Activated naive CD4-positive, alpha-beta T cell (primary cell): ENCODE measurements at places on chromosomes 4 and X.

GRCh38 chr4:36494747-36495146 is 213.3 kb downstream of the DTHD1 start:
- no peak for DNase-seq

- DNase-seq: no peak
Observed at GRCh38 chr4:188596021-188596420, 456.8 kb downstream of the TRIML1 start.

- no peak for DNase-seq
Observed at GRCh38 chrX:109077788-109078187, 341.4 kb upstream of the IRS4 start.

DNA sequence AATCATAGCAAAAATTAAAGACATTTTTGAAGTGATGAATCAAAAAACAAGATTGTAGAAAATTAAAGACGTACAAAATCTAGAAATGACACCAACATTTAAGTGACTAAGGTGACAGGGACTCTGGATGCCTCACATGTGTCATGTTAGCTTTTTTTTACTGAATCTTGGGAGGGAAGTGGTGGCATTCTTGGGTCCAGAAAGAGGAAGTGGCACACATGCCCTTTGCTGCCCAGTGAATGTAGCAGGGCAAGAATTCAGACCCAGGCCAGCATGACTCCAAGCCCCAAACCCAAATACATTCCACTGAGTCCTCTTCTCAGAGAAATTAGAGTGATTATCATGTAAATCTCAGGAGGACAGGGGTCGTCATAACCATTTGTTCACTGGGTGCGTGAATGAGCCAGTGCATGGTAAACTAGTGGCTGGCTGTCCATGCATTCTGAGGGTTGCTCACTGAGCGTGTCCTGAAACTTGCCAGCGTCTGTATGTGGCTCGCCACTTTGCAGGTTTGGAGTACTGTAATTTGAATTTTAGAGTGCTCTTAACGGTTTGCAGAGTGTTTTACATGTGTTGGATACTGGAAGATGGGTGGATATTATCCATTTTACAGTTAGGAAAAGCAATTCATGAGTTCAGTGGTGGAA is 55.4 kb upstream of the TBC1D14 start:
- no peak for DNase-seq

GRCh38 chrX:155009994-155010472 is 12.5 kb downstream of the F8 start:
- no peak for DNase-seq

DNA sequence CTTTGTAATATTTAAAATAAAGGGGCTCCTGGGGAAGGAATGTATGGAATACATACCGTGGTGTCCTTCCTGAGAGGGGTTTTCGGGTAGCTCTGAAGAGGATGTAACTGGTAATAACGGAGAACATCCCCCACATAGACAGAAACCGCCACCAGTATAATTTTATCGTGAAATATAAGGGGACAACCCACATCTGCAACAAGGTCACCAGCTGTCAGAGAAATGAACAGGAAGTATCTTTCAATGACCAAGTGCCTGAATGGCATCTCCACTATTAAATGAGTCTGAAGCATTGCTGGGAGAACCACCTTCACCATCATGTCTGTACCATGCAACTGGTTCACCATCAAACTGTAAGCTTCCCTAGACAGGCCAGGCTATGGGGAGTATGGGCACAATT is 31.7 kb downstream of the RNF175 start:
- DNase-seq: no peak

DNA sequence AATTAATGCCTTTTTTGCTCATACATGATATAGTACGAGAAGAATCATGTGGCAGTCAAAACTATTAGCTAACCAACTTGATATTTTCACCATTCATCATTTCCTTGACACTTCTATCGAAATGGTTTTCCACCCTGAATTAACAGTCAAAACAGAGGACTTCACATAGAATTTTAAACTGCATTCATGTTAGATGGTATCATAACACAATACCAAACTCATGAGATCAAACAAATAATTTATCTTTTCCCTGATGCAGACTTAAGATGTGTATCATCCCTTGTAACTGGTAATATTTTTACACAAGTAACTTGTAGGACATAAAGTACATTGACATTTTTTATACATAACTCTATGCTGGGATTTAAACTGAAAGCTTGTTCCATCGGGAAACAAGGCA is 18.2 kb upstream of the ANTXR2 start:
- no peak for DNase-seq

- no peak for DNase-seq
Observed at GRCh38 chrX:37846141-37846540, 1.2 kb downstream of the DYNLT3 start.

DNA sequence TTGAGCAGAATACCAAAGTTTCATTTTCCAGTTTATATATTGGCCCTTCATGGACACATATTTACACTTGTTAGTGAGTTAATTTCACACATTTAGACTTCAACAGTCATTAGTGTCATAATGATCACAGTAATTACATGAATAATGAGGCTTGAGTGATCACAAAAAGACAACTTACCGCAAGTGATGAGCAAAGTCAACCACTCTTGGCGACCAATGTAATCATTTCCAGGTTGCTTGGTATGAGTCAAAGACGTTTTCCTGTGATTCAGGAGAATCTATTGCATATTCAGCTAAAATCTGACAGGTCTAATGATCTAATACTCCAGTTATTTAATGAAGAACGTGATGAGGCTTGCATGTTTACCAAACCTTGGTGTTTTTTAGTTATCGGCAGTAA is 407.9 kb upstream of the TENM3 start:
- DNase-seq: no peak

DNA sequence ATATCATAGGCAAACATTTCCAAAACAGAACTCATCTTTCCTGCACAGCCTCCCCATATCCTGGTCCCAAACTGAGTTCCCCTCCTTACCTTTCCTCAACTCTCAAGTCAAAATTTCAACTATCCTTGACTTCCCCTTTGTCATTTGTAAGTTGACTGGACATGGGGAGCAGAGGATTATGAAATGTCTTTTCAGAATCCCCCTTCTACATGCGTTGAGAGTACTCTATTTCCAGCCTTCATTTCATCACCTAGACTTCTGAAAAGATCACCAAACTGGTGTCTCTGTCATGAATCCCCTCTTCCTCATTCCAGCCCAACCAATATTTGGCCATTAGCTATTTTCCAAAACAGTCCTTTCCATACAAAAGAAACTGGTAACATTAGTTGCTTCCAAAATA is 95.2 kb downstream of the SYNPO2 start:
- DNase-seq: no peak

- no peak for DNase-seq
Observed at GRCh38 chr4:37132351-37132974, 112.1 kb upstream of the NWD2 start.

GRCh38 chr4:1873776-1874175 is 2.6 kb downstream of the NSD2 start:
- no peak for DNase-seq

- DNase-seq: no peak
Observed at GRCh38 chrX:37348231-37348970, 763 bp upstream of the PRRG1 start.

DNA sequence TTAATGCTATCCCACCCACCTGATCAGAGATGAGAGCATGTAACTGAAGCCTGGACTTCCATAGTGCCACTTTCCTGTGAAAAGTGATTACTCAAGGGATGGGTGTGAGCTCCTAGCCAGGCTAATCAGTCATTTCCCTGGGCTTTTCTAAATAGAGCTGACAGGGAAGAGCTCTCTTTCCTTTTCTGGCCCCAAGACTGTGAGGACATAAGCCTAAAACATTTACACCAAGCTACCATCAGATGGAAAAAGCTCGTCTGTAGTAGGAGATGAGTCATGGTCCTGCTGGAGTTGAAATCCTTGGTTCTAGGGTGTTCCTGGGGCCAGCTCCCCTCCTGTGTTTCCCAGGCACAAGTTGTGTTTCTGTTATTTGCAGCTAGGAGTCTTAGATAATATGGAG is 52.4 kb upstream of the NDP start:
- no peak for DNase-seq

GRCh38 chrX:106894392-106894909 is 8.7 kb downstream of the RIPPLY1 start:
- peak; percentile 0 for DNase-seq

DNA sequence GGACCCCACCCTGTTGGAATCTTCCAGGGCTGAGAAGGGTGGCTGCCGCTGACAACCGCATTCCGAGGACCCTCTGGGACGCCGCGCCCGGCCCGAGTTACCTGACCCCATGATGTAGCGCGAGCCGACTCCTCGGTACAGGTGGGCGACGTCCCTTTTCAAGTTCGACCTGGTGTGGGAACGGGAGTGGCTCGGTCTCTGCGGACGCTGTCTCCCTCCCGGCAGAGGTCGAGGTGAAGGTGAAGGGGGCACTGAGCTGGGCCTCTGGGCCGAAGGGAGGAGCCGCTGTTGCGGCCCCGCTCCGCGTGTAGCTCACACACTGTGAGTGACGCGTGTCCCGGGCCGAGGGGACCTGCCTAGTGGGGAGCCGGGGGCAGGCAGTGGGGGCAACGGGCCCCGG is 4.5 kb downstream of the GTPBP6 start:
- no peak for DNase-seq

DNA sequence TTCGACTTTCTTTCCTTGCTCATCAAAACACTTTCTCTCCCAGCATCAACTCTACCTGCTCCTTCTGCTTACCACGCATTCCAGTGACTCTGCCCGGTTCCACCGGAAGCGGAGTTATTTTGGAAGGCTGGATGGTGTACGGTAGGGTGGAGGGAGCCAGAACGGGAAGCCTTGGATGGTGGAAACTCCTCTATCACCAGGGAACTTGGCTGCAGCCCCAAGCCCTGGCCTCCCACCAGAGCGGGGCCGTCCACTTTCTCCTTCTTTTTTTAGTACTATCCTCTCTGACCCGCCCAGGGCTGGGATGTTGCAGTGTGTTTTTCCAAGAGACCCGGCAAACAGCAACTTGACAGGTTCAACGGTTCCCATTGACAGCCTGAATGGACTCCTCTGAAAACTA is 27.6 kb downstream of the ADGRG2 start:
- DNase-seq: no peak

GRCh38 chr4:27050731-27051130 is 190.1 kb downstream of the STIM2 start:
- no peak for DNase-seq

GRCh38 chr4:15681067-15681371 is 608 bp upstream of the FAM200B start:
- DNase-seq: no peak

DNA sequence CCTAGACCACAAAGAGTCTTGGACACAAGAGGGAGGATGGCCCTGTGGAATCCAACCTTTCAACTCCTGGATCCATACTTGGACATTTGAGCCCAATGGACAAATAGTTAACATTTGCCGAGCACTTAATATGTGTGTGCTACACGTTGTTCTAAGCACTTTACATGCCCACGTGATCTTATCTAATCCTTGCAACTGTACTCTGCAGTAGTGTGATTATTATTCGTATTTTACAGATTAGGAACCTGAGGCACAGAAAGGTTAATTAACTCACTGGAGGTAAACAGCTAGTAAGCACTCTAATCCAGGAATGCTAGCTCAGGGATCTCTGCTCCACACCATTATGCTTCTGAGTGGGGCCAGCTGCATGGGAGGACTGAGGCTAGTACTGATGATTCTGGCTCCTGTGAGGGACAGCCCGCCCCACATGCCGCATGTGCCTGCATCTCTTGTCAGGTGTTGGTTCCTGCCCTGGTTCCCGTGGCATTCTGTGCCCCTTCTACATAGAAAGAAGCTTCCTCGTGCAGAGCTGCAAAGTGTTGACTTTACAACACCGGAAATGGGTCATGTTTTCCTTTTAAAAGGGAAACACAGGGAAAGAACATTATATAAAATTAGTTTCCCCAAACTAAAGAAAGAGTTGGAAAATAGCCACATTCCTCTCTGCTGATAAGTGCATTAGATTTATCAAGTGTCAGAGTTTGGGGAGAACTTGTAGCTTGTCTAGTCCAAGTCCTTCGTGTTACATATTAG is 34.8 kb downstream of the PLAC1 start:
- DNase-seq: no peak
